ENCODE measurements at places on chromosomes 2 and 18.

GRCh38 chr18:76580288-76580962 is 85.4 kb upstream of the ZNF516 start:
- DNase-seq = no peak

- no peak for DNase-seq
Measured at GRCh38 chr2:44679990-44680389, 261.5 kb upstream of the SIX3 start.

DNA sequence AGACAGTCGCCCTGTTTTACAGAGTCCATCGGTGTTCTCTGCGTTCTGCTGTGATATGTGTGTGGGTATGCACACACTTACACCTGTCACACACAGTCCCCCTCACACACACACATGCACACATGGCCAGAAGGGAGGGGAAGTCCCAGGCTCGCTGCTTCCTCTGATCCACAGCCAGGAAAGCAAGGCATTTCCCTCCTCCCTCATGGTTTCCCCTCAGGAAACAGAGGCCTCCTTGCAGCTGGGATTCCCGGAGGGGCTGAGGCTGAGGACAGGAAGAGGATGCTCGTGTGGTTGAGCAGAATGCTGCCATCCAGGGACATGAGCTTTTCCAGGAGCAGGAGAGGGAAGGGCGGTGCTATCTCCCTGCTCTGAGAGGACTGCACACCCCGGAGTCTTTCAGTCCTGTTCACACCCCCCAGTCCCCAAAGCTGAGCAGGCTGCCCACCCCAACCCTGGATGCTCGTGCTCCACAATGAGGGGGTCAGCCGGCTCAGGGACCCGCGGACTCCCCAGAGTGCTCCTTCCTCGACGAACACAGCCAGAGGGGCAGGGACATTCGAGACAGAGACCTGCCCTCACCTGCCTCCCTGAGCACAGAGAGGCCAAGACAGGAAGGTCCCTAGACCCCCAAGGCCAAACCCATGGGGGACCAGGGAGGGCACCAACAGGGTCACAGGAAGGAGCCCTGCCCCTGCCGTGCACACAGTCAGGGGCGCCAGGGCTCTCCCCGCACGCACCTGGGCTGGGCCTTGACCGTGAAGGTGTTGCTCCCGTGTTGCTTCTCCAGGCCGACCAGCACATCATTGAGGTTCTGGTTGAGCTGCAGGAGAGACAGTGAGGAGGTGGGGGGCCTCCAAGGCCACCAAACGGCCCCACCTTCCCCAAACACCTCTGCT is 45.3 kb downstream of the BIN1 start:
- no peak for DNase-seq

- DNase-seq = no peak
Measured at GRCh38 chr2:70710038-70710690, 57.8 kb downstream of the ADD2 start.

GRCh38 chr2:187615364-187615763 is 61.1 kb upstream of the TFPI start:
- no peak for DNase-seq

DNA sequence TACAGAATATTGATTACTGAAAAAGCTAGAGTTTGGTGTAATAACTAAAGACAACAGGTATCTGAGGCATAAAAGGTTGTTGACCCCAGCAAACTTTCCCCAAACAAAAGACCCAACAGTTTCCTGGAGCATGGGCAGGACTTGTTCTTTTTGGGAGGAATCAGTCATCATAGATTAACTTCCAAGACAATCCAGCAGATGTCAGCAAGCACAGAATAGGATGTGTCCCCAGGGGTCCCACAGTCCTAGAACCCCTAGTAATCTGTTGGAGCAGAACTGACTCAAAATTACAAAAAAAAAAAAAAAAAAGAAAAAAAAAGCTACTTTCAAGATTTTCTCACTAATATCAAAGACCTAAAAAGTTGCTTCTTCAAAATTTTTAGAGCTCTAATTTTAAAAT is 564.7 kb upstream of the SLC39A10 start:
- DNase-seq = no peak

DNA sequence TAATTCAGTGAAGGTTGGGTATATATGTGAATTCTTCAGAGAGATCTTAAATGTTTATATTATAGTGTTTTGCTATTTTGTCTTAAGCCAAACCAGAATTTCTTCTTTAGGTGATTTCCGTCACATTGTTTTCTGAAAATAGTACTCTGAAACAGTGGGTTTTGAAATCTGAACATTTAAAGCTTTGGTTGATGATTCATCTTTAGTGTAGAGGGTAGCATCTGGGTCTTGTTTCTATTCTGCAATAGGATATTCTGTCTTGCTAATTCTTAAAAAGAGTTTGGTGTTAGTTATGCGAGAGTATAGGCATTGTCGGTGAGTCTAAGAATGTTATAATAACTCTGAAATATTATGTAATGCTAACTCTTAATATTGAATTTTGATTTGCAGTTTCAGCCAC is 69.6 kb upstream of the FAM237A start:
- DNase-seq = no peak

- DNase-seq = no peak
Measured at GRCh38 chr18:78873926-78874500, 105.6 kb upstream of the SALL3 start.

DNA sequence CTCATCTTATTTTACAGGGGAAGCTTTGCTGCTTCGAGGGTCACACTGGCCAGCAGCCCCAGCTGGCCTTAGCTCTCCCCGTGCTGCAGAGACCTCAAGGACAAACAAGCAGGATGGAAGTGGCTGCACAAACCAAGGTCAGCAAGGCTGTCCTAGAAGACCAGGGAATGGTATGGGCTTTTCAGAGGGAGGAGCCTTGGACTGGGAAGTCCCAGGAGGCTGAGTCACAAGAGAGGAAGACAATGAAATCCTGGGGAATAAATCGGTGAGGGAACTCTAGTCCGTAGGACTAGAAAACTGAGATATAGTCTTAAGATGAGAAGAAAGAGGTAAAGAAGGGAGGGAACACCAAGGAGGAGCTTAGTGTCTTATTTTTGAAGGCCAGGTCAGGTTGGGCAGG is 15.7 kb downstream of the CREG2 start:
- DNase-seq = no peak

DNA sequence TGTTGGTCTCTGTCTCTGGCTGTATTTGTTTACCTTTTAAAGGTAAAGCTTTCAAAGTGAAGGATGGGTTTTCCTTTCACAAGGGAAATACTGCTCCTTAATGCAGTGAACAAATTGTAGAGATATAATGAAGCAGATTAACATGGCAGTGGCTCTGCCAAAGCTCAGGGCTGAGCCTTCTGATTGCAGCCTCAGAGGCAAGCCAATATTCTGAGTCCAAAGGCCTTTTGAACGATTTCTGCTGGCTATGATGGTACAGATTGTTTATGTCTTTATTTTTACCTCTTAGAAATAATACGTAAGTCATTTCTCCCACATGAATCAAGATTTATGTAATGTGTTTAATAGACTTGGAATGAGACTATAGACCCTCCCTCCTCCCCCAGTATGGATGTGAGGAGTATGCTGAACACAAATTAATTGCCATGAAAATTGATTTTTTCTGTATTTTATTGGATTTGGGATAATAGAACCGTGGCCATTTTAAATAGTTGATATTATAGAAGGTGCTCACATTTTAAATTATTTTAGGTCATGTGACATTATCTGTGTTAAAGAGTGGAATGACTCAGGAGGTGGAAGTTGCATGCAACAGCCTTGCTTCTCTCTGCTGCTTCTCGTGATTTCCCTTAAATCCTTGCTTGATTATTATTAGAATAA is 772 bp downstream of the SCN2A start:
- no peak for DNase-seq
